IMR-90 (cell line): ENCODE measurements at places on chromosomes 11 and 22. TPM values are rescaled to one million over a fixed set of nuclear protein-coding genes. Genes with fewer than 3 reads are reported as not detected.

The FGF3 gene
- not detected in 2 replicates for total RNA-seq

The DEUP1 gene
- not detected in 2 replicates for total RNA-seq

The SEPTIN5 gene
- total RNA-seq = 16.8 and 17.2 TPM in 2 replicates

The DRG1 gene
- total RNA-seq = 141 and 156 TPM in 2 replicates

The TNNT3 gene
- total RNA-seq = not detected in 2 replicates

The HOATZ gene
- total RNA-seq = not detected in 2 replicates

The GLYAT gene
- total RNA-seq = not detected in 2 replicates

The DBX1 gene
- total RNA-seq = not detected in 2 replicates

The RFPL2 gene
- total RNA-seq = not detected in 2 replicates

The OR6A2 gene
- 0.56 and 0.72 TPM in 2 replicates for total RNA-seq

DNA sequence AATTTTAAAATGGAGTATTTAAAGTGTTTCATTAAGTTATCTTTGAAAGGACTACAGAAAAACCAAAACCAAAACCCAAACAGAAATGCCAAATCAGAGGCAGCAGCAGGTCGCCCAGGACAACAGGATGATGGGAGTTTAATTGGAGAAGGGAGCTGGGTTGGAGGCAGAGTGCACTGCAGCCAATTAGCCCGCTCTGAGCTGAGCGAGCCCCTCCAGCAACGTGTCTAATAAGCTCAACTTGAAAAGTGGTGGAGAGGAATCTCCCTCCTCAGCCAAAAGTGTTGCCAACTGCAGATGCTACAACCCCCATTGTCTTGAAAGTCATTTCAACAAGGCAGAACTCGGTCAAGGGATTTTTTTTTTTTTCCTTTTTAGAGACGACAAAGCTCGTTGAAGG lies 323.9 kb downstream of the CADM1 start:
- no peak for DNase-seq

GRCh38 chr22:20606041-20606783 lies 98.8 kb downstream of the MED15 start:
- DNase-seq = peak; percentile 59

- DNase-seq = no peak
These were observed 5.5 kb downstream of the CBX6 start for GRCh38 chr22:38866399-38867123.

- DNase-seq = no peak
These were observed 15.0 kb downstream of the CABP7 start for GRCh38 chr22:29734838-29735237.

GRCh38 chr11:5449432-5449831 lies 309 bp downstream of the OR51I2 start:
- no peak for DNase-seq

GRCh38 chr11:76030968-76031590 lies 175.2 kb downstream of the WNT11 start:
- DNase-seq = no peak

- DNase-seq = no peak
These were observed 45.9 kb upstream of the PPP6R3 start for GRCh38 chr11:68414496-68415221.

- peak; percentile 90 for DNase-seq
These were observed 58.3 kb downstream of the HSD17B12 start for GRCh38 chr11:43738600-43739409.

DNA sequence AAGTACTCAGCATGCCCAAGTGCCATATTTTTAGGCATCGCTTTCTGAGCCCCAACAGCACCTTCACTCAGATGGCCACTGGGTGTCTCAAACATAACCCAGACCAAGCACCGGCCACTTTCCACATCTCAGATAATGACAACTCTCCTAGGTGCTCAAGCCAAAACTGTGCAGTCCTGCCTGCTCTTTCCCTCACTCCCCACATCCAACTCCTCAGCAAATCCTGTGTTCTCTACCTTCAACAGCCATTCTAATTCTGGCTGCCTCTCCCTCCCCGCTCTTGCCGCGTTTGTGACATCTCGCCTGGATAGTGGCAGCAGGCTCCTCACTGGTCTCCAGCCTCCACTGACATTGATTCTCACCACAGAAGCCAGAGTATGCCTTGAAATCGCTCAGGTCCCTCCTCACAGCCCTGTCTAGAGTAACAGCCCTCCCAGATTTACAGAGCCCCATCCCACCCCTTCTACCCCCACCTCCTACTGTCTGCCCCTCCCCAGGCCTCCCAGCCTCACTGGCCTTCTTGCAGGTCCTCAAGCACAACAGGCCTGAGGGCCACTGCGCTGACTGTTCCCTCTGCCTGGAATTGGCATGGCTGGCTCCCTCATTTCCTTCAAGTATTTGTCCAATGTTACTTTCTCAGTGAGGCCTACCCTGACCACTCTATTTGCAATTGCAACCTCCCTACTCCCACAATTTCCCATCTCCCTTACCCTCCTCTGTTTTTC lies 1.3 kb upstream of the PHETA2 start:
- no peak for DNase-seq

DNA sequence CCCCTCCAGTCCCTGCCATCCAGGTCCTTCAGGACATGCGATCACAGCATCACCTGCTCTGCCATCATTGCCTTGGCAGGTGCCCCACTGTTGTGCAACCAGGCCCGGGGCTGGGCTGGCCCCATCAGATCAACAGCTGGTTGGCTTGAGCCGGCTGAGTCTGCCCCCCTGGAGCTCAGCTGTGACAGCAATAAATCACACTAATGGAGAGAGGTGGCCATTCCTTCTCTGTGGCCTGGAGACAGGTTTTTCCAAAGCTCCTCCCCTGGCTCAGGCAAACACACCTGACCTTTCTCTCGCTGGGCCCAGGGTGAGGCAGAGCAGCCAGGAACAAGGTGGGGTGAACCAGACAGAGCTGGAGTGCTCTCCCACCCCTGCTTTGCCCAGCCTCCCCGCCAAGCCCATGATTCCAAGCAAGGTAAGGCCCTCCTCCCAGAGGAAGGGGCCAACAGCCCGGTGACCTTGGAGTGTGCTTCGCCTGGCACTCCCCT lies 8.9 kb upstream of the FXYD2 start:
- no peak for DNase-seq

GRCh38 chr22:37907036-37907954 lies 1.2 kb downstream of the MICALL1 start:
- peak; percentile 15 for DNase-seq

GRCh38 chr22:19325296-19325948 lies 33.9 kb upstream of the CLTCL1 start:
- DNase-seq = peak; percentile 55

- DNase-seq = no peak
These were observed 121.6 kb downstream of the BBOX1 start for GRCh38 chr11:27162237-27162636.

DNA sequence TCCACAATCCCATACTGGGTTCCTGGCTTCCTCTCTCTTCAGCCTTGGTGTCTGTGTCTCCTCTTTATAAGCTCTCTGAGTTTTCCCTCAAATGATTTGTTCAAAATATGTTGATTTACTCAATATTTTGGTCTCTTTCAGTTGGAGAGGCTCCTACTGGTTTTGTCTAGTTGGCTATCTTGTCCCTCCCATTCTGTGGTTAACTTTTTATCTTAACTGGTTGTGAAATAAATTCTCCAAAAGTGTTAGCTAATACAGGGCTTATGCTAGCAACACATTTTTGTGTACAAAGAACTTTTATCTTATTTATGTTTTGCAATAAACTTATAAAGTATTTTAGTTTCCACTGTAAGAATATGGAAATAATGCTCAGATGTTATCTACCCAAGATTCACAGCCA lies 200.9 kb downstream of the AASDHPPT start:
- DNase-seq = no peak

GRCh38 chr11:9562716-9563115 lies 10.8 kb upstream of the WEE1 start:
- no peak for DNase-seq

DNA sequence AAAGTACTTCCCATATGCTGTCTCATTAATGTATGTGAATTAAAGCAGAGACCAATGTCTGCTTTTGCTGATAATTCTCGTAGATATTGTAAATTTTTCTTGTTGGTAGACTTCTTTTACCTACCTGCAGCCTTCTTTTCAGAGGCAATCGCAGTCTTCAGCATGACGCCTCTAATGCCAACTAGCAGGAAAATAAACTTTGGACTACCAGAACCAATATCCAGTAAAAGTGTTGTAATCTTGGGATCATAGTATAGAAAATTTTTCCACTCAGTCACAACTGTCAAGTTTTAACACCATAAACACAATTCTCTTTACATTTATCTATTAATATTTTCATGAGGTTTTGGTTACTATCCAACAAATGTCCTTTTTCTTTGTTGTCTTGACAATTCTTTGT lies 2.3 kb downstream of the DEPDC7 start:
- DNase-seq = no peak

DNA sequence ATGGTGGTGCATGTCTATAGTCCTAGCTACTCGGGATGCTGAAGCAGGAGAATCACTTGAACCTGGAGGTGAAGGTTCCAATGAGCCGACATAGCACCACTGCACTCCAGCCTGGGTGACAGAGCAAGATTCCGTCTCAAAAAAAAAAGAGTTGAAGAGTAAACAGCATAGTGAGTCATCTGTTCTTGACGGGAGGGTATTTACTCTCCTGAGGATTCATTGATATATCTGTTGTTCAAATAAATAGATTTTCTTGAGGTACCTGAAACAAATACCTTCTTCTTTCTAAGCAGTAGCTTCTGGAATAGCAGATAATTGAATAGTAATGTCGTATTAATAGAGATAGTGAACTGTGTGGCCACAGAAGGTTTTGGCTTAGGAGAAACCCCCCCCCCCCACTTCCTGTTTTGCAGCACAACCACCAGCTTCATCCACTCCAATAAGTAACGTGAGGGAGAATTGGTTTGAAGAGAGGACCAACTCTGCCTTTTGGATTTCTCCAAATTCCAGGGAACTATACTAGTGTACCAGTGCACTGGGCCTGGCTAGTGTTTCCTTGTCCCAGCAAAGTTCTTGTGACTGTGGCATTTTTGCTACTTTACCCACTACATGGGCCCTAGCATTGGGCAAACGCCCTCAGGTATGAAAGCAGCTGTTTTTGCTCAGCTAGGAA lies 90.0 kb downstream of the PRMT3 start:
- no peak for DNase-seq

GRCh38 chr22:24159650-24160049 lies 21.6 kb upstream of the SUSD2 start:
- DNase-seq = no peak

DNA sequence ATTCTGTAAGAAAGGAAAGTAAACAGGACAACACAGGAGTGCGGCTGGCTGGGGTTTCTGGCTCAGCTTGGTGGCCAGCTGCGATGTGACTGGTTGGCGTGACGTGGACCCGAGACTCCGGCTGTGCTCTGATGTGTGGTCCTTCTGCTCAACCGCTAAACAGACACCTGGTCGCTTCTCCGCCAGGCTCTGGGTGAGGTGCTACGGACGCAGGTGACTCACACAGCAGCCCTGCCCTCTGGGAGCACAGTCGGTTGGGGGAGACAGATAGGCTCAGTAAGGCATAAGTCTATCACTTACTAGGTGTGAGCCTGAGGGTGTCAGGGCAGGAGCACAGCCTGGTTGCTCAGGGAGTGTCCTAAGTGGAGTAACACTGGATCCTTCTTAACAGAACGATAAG lies 8.2 kb downstream of the RTL6 start:
- DNase-seq = no peak
